Activated CD4-positive, alpha-beta T cell treated with anti-CD3 and anti-CD28 coated beads for 36 hours (primary cell): ENCODE measurements at places on chromosomes 1 and 21. TPM values are rescaled to one million over a fixed set of nuclear protein-coding genes. Genes with fewer than 3 reads are reported as not detected.

- H3K27me3 ChIP-seq: no peaks in the 10 kb centered on the region
- H3K4me3 ChIP-seq: no peak overlapping the region
- no peak overlapping the region for H3K27ac ChIP-seq
- H3K4me1 ChIP-seq: no peaks in the 10 kb centered on the region
- DNase-seq: no peak
- peaks cover 53% of the 10 kb centered on the region for H3K36me3 ChIP-seq
Measured at GRCh38 chr1:119924948-119925898, 28.9 kb upstream of the ADAM30 start.

The FCGR3B gene
- total RNA-seq: not detected

DNA sequence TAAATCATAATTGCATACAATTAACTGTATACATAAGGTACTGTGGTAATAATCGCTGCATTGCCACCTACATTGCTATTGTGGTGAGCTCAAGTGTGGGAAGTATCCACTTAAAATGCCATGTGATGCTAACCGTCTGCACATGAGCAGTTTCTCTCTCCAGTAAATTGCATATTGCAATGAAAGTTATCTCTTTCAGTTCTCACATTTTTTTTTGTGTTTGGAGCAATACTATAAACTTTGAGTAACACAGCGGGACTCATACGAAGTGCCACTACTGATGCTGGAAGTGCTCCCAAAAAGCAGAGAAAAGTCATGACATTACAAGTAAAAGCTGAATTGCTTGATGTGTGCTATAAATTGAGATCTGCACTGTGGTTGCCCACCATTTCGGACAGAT, 38.5 kb downstream of the DISC1 start:
- H3K27me3 ChIP-seq: no peaks in the 10 kb centered on the region
- peaks cover 17% of the 10 kb centered on the region for H3K36me3 ChIP-seq
- H3K4me3 ChIP-seq: no peak overlapping the region
- peaks cover 4% of the 10 kb centered on the region for H3K4me1 ChIP-seq
- no peak overlapping the region for H3K27ac ChIP-seq

DNA sequence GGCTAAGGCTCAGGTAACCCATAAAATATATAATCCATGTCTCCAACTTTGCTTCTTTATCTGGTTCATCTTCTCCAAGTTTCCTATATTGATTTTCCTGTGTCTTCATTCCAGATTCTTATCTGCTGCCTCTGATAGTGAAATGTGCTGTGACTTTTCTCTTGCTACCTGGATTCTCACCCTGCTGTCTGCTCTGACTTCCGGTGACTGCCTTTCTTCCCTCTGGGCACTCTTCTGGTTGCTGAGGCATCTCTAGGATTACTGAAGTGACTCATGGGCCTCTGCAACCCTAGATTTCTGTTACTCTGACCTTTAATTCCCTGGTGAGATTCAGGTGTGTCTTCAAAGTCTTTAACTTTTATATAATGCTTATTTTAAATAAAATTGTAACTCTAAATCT, 46.9 kb downstream of the GIPC2 start:
- no peaks in the 10 kb centered on the region for H3K4me1 ChIP-seq
- no peak overlapping the region for H3K4me3 ChIP-seq
- H3K36me3 ChIP-seq: no peaks in the 10 kb centered on the region
- no peak overlapping the region for H3K27ac ChIP-seq

DNA sequence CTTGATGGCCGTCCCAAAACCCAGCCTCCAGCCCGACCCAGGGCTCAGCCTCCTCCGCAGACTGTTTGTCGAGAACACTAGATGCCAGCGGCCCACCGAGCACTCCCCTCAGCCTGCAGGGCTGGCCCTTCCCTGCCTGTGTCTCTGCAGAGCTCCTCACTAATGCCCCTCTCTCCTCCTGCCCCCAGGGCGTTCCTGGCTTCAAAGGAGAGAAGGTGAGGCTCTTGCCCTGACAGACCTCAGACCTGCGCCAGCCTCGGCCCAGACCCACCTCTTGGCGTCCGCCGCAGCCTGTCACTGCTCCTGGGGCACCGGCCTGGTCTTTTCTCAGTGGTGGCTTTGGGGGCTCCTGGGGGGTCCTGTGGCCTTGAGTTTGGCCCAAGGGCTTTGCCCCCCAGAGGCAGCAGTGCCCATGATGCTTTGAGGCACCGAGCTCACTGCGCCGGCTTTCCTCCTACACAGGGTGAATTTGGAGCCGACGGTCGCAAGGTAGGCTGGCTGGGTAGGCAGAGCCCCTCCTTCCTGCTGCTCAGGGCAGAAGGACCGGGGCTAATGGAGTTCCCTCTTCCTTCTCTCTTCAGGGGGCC, 18.4 kb downstream of the COL6A2 start:
- H3K4me3 ChIP-seq: no peak overlapping the region
- H3K4me1 ChIP-seq: no peaks in the 10 kb centered on the region
- H3K27me3 ChIP-seq: no peaks in the 10 kb centered on the region
- H3K27ac ChIP-seq: no peak overlapping the region
- H3K36me3 ChIP-seq: peaks cover 1% of the 10 kb centered on the region

DNA sequence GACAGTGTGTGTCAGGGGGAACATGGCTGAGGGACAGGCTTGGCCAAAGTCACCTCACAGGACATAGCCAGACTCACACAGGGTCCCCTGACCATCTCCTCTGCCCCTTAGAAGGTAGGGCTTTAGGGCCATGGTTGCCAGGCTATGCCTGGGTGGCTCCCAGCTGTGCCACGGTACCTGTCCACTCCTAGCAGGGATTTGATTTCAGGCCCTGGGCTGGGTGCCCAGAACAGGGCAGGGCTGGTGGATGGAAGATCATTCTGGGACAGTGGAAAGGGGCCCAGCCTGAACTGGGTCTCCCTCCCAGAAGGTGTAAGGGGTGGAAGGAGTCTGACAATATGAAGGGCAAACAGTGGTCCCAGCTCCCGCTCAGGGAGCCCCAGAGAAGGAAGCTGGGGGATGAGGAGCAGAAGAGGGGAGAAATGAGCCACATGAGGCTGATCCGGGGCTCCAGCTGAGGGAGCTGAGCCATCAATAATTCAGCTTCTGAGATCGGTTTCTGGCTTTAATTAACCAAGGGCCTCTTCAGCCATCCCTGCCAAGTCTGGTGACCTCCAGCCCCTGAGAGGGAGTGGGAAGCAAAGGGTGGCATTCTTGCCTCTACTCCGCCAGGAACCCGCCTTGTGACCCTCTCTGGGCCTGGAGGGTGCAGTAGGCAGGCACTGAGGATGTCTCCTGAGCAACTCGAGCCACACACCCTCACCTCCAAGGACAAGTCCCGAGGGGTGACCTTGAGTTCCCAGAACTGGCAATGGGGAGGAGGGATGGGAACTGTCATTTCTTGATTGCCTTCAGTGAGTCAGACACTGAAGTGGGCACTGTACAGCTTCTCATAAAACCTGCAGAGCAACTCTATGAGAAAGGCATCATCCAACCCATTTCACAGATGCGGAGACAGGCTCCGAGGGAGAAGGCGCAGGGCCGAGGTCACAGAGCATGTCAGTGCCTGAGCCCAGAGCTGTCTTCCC, 2.1 kb downstream of the CD164L2 start:
- H3K36me3 ChIP-seq: no peaks in the 10 kb centered on the region
- H3K4me3 ChIP-seq: no peak overlapping the region
- no peaks in the 10 kb centered on the region for H3K27me3 ChIP-seq
- DNase-seq: no peak
- no peaks in the 10 kb centered on the region for H3K4me1 ChIP-seq
- no peak overlapping the region for H3K27ac ChIP-seq

The OR2L8 gene
- not detected for total RNA-seq

GRCh38 chr1:73637264-73637663, 560.7 kb downstream of the LRRIQ3 start:
- H3K4me3 ChIP-seq: no peak overlapping the region
- no peak for DNase-seq
- no peaks in the 10 kb centered on the region for H3K36me3 ChIP-seq
- H3K4me1 ChIP-seq: no peaks in the 10 kb centered on the region
- H3K27me3 ChIP-seq: no peaks in the 10 kb centered on the region

DNA sequence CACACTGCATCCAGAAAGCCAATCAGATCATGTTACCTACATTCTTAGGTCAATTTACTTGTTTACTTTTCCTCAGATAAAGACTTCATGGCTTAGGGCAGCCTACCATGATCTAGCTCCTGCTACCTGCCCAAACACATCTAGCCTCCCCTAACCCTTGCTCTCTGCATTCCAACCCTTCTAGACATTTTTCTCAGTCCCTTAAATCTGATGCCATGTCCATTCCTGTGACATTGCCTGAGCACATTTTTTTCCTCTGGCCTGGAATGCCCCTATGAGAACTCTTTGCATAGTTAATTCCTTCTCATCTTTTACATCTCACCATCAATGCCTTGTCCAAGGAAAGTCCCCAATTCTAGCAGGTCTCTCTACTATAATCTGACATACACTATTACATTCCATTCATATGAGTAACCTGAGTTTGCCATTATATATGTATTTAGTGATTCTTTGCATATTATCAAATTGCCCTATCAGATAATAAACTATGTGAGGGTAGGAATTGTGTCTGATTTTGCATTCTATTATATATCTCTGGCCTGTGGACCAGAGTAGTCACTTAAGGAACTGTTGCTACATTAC, 166.9 kb downstream of the COL11A1 start:
- no peak overlapping the region for H3K27ac ChIP-seq
- no peak for DNase-seq
- H3K4me1 ChIP-seq: no peaks in the 10 kb centered on the region

The SLC41A1 gene
- 41.5 TPM for total RNA-seq

DNA sequence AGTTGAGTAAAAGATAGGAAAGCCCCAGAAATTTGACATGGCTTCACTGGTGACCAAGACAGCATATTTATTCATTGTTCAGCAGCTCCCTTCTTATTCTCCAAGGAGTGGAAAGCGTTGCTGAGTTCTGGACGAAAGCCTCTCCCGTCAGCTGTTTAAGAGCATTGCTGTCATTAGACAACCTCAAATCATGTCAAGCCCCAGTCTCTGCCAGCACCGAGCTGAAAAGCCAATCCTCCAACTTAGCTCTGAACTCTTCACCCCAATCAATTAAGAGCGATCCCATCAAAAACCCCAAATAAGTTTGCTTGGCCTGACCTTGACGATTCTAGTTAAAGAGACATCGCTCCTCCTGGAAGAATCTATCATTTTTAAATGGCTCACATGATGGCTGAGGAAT, 110.8 kb downstream of the PLPP3 start:
- no peaks in the 10 kb centered on the region for H3K36me3 ChIP-seq
- DNase-seq: no peak
- H3K27ac ChIP-seq: no peak overlapping the region

The KRTAP21-2 gene
- not detected for total RNA-seq

DNA sequence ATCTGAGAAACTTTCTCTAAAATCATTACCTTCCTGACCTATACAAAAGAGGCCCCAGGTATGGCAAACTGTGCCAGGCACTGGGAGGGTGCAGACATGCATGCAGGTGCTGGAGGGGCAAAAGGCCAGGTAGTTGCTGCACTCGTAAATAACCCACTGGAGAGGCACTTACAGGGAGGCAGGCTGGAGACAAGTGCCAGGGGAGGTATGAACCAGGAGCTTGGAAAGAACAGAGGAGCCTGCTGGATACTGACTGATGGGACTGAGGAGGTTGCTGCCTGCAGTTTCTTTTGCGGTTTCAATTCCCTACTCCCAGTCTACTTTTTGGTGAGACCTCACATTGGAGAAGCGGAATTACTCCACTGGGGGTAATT, 113.9 kb downstream of the DSCAM start:
- no peak for DNase-seq
- H3K4me1 ChIP-seq: no peaks in the 10 kb centered on the region
- no peak overlapping the region for H3K4me3 ChIP-seq
- peaks cover 4% of the 10 kb centered on the region for H3K27me3 ChIP-seq

DNA sequence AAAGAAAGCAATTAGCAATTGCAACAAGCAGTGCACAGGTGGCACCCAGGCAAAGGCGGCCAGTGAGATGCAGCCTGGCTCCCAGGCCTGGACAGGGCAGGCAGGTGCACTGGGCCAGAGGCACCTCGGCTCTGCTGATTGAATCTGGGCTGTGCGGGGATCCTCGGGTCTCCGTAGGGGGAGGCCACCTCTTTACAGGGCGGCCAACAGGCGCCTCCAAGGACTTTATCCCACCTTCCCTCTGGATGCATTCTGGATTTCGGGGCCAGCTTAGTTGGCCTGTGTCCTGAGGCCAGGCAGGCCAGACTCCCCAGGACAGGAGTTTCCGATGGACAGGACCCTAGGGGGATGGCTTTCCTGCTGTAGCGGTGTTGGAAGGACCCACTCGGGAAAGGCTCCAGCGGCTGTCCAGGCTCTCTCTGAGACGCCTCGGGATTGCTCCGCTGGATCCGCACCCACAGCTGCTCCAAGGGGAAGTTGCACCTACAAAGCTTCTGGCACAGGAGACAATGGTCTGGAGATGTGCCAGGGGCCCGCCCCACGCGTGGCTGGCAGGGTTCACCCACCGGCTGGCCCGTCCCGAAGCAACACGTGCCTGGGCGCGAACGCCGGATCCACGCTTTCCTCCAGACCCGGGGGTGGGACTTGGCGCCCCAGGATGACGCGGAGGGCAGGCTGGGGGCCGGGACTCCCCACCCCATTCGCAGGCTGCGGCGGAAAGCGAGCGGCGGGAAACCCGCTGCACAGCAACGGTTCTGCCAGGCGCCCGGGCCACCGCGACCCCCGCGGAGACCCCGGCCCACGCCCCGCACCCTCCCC, 810 bp downstream of the SLC19A1 start:
- peak; percentile 90 for DNase-seq
- peak overlapping the region; percentile 80 for H3K4me3 ChIP-seq
- no peaks in the 10 kb centered on the region for H3K27me3 ChIP-seq
- peaks cover 22% of the 10 kb centered on the region for H3K36me3 ChIP-seq
